ENCODE measurements at places on chromosomes 12 and 14. TPM values are rescaled to one million over a fixed set of nuclear protein-coding genes. Genes with fewer than 3 reads are reported as not detected.

- H3K4me3 ChIP-seq: peak overlapping the region; percentile 95
- DNase-seq: peak; percentile 97
- H3K27ac ChIP-seq: peak overlapping the region; percentile 94
- H3K27me3 ChIP-seq: peaks cover 2% of the 10 kb centered on the region
- H3K4me1 ChIP-seq: peaks cover 59% of the 10 kb centered on the region
- H3K36me3 ChIP-seq: peaks cover 60% of the 10 kb centered on the region
Measured at GRCh38 chr12:9647825-9648700, 21.4 kb upstream of the CLEC2D start.

DNA sequence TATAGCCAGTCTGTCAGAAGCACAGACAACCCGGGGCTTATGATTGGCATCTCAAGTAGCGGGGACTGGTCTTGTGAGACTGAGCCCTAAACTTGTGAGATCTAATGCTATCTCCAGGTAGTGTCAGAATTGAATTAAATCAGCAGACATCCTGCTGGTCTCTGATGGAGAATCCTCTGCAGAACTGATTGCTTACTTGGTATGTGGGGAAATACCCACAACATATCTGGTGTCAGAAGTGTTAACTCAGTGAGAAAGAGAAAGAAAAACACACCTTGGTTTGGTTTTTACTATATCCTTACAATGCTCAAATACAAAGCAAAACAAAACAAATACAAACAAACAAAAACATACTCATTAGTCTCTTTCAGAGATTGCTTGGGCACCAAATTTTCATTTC, 10.0 kb downstream of the SEL1L start:
- no peaks in the 10 kb centered on the region for H3K27me3 ChIP-seq
- no peak overlapping the region for H3K4me3 ChIP-seq
- peaks cover 45% of the 10 kb centered on the region for H3K4me1 ChIP-seq
- DNase-seq: no peak
- H3K36me3 ChIP-seq: peaks cover 59% of the 10 kb centered on the region

DNA sequence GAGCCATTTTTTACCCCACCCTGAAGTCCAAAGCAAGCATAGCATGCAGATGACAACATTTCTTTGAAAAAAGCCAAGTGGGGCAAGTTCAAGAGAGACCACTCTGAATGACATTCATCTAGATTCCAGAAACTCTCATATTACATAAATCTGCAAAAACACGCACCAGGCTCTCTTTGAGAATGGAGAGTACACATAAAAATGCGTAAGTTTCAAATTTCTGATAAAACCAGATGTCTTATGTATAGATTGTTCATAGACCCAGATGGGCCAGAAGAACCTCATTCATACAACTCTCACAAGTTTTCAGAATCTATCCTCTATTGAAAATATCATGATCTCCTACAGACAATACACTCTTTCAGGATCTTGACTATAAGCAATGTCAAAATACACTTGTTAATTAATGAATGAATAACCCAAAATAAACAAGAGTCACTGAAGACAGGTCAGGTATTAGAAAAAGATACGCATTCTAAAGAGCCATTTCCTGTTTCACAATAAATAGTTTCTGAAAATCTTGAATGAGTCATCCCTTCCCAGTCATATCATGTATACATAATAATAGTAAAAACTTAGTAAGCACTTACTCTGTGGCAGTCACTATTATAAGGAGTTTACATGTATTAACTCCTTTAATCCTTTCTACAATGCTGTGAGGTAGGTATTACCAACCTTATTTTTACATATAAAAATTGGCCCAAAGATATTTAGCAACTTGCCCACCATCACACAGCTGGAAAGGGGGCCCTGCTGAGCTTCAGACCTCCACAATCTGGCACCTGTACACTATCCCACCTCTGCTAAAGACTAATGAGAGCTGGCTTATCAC, 72.0 kb downstream of the PPP2R5E start:
- H3K27me3 ChIP-seq: no peaks in the 10 kb centered on the region
- no peak for DNase-seq
- peak overlapping the region; percentile 73 for H3K27ac ChIP-seq
- H3K4me3 ChIP-seq: peak overlapping the region; percentile 21

DNA sequence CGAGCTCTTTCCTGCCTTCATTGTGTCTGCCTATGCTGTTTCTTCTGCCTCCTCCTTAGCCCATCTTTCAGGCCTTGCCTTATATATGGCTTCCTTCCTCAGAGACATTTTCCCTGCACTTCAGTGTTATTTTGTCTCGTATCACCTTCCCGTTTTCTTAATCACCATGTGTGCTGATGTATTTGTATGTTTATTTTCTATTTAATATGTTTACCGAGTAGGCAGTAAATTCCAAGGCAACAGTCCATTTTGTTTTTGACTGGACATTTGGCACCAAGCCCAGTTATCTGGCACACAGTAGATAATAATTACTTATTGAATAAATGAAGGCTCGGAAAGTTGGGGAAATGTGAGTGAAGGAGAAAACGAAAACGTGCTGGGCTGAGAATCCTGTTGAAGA, 4.6 kb upstream of the POU6F1 start:
- H3K27ac ChIP-seq: no peak overlapping the region
- no peaks in the 10 kb centered on the region for H3K27me3 ChIP-seq
- H3K4me1 ChIP-seq: peaks cover 12% of the 10 kb centered on the region
- no peak overlapping the region for H3K4me3 ChIP-seq
- no peaks in the 10 kb centered on the region for H3K36me3 ChIP-seq

GRCh38 chr12:124665511-124665910, 98.1 kb upstream of the NCOR2 start:
- no peaks in the 10 kb centered on the region for H3K36me3 ChIP-seq
- H3K27ac ChIP-seq: no peak overlapping the region
- H3K4me1 ChIP-seq: no peaks in the 10 kb centered on the region
- no peak for DNase-seq
- H3K27me3 ChIP-seq: peaks cover 9% of the 10 kb centered on the region
- no peak overlapping the region for H3K4me3 ChIP-seq

DNA sequence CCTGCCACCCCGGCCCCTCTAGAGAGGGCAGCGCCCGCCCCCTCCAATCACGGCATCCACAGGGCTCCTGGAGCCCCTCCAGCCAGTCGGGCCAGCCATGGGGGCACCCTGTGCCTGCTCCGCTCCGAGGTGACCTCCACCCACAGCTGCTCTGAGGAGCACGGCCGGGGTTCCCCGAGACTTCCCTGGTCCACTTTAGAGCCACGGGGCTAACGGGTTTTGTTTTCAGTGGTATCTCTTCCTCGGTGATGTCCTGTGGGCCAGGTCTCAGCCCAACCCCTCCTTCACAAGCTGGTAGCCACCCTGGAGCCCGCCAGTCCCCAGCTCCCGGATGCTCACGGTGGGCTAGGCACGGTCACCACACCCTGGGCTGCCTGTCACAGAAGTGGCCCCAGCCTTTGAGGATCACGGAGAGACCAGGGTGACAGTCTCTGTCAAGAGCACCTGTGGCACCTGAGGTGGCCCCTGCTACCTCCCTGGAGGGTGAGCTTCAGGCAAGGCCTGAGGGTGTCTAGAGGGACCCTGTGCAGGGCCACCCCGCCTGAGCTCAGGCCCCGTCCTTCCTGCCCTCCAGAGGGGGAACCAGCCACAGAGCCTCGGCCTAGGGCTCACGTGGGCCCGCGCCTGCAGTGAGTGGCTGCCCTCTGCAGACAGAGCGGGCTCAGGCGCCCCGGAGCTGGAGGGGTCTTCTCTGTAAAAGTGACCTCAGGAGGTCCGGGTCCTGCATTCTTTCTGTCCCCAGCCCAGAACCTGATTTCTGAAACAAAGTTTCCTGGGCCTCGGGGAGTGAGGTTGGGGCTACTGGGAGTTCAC, 146.0 kb upstream of the C14orf180 start:
- H3K4me1 ChIP-seq: no peaks in the 10 kb centered on the region
- peak; percentile 33 for DNase-seq
- no peak overlapping the region for H3K27ac ChIP-seq
- no peaks in the 10 kb centered on the region for H3K36me3 ChIP-seq
- no peaks in the 10 kb centered on the region for H3K27me3 ChIP-seq

The VPS29 gene
- 132 TPM for total RNA-seq

Data from activated CD8-positive, alpha-beta memory T cell treated with anti-CD3 and anti-CD28 coated beads, Interleukin-2, amount 10 ng/mL, durations not matched to agents 7 days and 5 days (primary cell).